ENCODE measurements at places on chromosomes 6 and 20.

DNA sequence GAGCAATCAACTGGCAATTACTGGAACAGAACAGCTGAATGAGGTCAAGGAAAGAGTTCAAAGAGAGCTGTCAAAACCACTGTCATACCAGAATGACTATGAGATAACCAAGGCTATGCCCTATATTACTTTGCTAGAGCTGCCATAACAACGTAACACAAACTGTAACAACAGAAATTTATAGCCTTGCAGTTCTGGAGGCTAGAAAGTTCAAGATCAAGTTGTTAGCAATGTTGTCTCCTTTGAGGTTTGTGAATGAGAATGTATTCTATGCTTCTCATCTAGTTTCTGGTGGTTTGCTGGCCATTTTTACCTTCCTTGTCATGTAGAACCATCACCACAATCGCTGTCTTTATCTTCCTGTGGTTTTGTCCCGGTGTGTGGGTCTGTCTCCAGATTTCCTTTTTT, 1323.0 kb upstream of the GJE1 start:
- DNase-seq = no peak

DNA sequence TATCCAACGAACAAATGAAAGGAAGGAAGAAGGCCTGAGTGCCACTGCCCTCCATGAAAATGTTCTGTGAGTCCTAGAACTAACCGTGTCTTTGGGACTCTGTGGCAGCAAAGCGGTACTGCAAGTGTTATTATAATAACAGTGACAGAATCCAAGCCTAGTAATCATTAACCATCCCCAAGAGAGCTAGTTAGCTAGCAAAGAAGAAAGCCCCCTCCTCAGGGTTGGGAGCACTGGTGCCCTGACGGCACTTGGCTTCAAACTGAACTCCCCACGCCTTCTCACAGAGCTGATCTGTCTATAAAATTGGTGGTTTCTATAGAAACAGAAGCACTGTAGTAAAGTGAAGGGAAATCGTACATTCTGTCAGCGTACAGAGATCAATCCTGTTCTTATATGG, 239.8 kb downstream of the PTPRT start:
- DNase-seq = no peak

DNA sequence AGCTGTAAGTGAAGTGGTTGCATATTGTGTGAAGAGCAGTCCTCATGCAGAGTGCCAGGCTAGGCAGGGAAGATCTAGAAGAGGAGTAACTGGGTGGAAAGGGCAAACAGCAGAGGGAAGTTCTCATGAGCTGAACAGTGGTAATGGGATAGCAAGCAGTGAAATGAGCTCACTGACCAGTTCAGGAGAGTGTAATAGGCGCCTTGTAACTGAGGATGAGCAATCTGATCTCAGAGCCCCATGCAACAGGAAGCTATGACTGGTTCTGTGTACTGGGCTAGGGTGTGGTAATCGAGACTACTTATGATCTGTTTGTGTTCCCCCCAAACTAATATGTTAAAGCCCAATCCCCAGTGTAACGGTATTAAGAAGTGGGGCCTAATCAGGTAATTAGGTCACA, 98.6 kb downstream of the RFX6 start:
- DNase-seq = no peak

DNA sequence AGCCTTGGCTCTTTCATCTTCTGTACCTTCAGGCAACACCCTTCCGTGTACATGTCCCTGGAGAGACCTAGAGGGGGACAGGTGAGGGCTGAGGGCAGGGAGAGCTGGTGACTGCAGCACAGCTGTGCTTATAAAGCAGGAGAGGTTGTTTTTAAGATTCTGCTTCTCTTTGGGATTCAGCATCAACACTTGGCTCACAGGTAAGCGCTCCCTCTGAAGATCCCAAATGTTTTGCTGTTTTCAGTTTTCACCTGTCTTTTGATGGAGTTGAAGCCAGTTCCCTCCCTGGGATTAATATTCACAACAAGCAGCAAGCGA, 19.4 kb upstream of the TRAF3IP2 start:
- DNase-seq = no peak

DNA sequence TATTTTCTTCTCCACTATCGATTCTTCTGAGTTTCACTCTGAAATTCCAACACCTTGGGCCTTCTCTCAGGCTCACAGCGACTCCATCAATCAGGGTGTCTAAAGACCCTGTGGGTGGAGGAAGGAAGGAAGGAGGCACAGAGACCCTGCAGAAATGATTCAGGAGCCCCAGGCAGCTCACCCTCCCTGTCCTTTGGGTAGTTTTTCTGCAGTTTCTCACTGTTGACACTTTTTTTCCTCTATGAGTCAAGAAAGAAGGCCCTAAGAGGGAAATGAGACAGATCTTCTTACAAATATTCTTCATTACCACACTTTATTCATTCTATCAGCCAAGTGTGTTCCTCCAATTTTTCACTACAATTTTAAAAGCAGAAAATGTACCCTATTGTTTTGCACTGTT, 34.2 kb upstream of the TBXT start:
- DNase-seq = no peak

DNA sequence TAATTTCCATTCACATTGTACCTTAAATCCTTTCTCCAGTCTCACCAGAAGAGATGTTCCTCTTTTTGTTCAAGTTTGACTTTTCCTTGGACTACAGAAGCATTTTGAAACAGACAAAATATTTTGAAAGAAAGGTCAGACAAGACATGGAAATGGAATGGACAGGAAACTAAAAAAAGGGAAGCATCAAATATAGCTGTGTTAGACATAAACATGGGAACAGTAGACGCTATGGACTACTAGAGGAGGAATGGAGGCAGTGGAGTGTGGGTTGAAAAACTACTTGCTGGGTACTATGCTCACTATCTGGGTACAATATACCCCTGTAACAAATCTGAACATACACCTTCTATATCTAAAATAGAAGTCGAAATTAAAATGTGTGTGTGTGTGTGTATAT, 4.1 kb upstream of the FAM135A start:
- no peak for DNase-seq

- DNase-seq = no peak
Observed at GRCh38 chr6:26124781-26125685, 37.8 kb downstream of the HFE start.

- no peak for DNase-seq
Observed at GRCh38 chr6:50030777-50031562, 9.2 kb upstream of the DEFB110 start.

GRCh38 chr6:137432054-137432611, 62.1 kb downstream of the OLIG3 start:
- DNase-seq = no peak

DNA sequence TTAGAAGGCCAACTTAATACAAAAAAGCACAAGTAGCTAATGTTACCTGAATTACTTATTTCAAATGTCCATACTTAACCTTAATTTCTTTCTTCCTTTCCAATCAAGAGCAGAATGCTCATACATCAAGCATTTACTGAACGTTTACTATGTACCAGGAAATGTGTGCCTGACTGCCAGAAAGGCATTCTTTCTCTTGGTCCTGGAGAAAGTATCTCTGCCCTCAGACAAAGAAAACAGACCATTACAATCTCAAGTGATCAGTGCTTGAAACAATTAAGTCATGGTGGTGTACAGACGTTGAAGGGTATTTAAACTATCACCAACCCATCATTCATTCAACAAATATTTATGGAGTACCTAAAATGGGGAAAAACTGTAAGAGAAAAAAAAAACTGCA, 26.4 kb downstream of the CSNK2A1 start:
- no peak for DNase-seq

GRCh38 chr6:54559136-54559535, 250.9 kb downstream of the TINAG start:
- DNase-seq = no peak

GRCh38 chr6:79670789-79671188, 39.7 kb downstream of the SH3BGRL2 start:
- DNase-seq = no peak
